ENCODE measurements at places on chromosomes 6 and 20. TPM values are rescaled to one million over a fixed set of nuclear protein-coding genes. Genes with fewer than 3 reads are reported as not detected.

DNA sequence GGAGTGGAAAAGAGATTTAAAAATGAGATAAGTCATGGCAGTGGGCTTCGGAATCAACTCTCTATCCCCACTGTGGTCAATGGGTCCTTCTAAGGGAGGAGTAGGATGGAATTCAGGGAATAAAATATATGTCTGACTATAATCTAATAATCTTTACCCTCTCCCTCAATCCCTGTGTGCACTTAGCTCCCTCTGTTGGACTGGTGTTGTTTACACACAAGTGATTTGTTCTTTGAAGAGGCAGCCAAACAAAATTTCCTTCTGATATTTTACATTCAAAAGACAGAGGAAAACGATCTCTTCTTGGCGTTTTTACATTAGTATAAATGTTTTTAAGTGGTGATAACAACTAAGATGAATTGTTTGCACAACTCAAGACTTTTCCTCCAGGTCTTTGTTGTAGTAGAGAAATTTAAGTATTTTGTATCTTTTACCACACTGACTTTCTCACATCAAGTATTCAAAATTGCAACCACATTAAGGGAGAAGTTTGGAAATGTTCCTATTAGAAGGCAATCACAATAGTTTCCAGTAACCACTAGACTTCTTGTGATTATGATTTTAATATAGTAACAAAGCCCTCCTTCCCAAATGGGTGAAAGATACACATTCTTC lies 317.8 kb downstream of the CENPW start:
- no peak for DNase-seq

DNA sequence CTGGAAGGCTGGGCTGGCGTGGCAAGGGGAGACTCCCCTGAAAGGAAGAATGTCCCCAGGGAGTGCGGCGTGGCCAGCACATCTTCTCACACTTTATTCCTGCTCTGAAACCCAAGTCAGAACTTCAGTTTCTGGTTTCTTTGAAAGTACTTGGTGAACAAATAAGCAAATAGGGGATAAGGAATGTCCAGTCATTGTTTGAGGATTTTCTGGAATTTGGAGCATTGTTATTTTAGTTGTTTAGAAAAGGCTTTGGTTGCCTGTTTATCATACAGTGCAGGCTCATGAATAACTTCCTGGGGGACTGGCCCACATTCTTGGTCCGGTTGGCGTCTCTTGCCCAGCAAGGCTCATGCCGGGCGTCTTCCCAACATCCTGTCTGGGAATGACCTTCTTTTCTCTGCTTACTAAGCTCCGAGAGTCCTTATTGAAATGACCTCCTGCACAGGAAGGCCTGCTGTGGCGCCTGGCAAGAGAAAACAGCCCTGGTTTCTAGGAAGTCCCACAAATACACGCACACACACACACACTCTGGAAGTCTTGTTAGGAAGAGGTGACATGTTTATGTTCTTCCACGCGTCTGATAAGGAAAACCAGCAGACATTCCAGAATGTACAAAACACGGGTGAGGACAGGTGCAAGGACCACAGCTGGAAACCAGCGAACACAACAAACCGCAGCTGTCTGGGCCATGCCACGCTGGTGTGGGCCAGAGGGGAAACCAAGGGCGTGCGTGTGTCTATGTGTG lies 71.9 kb downstream of the TMEM170B start:
- DNase-seq, result no peak

DNA sequence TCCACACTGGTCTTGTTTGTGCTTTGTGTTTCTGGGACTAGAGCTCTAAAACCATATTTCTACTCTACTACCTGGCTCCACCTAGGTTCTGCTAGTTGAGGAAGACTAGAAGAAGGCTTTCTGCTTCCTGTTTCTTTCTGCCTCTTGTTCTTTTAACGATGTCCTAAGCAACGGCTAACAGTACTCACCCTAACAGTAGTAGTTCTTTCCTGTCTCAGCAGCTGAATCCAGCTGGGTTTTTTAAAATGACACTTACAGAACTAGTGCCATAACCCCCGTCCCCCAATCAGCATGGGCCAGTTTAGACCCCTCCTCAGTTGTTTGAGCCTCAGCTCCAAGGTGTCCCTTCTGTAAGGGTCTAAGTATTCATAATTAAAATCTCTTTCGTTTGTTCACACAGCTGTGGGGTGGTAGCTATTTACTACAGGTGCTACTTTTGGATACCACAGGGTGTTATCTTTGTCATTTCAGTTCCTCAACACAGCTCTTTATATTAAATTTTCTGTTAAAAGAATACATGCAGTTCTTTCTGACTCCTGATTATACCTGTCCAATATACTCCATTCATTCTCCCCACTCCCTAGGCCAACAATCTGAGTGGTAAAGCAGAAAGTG lies 790.2 kb downstream of the DHX35 start:
- no peak for DNase-seq

GRCh38 chr6:166707045-166707444 lies 80.0 kb upstream of the RPS6KA2 start:
- DNase-seq, result peak; percentile 12

- DNase-seq, result no peak
Observed at GRCh38 chr6:52620055-52620905, 43.4 kb upstream of the TRAM2 start.

- no peak for DNase-seq
Observed at GRCh38 chr20:15900443-15900842, 672.8 kb downstream of the KIF16B start.

- no peak for DNase-seq
Observed at GRCh38 chr20:24589815-24590177, 120.4 kb downstream of the SYNDIG1 start.

GRCh38 chr6:99216959-99217358 lies 132.5 kb downstream of the FAXC start:
- DNase-seq, result no peak

Gene PCK1
- total RNA-seq, result not detected
